Tibial nerve (tissue), 4 donors: ENCODE measurements at places on chromosomes 5 and 9. TPM values are rescaled to one million over a fixed set of nuclear protein-coding genes. Genes with fewer than 3 reads are reported as not detected.

Gene FAM193B
- total RNA-seq = 82.4 TPM

Gene SLC27A6
- 23.8 TPM for total RNA-seq

Gene IQGAP2
- 49.2 TPM for total RNA-seq

Gene DND1
- 1.3 TPM for total RNA-seq

Gene OR1J2
- not detected for total RNA-seq

Gene RNF208
- 2.0 TPM for total RNA-seq

Gene SLCO4C1
- not detected for total RNA-seq

Gene HNRNPAB
- 112 TPM for total RNA-seq

Gene IL3
- total RNA-seq = not detected
